ENCODE measurements at places on chromosomes 11 and 22. TPM values are rescaled to one million over a fixed set of nuclear protein-coding genes. Genes with fewer than 3 reads are reported as not detected.

FXYD6 gene
- not detected for total RNA-seq

MYOD1 gene
- 0.15 TPM for total RNA-seq

DNA sequence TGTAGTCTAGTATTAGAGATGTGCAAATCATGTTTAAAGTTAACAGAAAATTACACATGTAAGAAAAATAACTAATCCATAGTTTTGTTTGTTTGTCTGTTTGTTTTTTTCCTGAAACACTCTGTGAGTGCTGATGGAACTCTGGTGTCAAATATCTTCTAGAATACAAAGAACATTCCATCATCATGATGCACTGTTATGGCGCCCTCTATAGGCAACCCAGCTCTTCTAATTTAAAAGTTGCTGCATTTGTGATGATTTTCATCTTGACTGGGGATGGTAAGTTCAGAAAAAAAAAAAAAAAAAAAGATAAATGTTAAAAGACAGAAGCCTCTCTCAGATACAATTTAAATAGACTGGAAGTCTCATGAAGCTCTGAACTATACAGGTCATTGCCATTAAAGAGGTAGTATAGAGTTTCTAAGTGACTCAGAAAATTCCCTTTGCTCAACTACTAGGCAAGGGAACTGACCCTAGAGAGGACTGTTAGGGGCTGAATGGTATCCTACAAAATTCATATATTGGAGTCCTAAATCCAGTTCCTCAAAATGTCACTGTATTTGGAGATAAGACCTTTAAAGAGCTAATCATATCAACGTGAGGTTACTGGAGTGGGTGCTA, 597.2 kb upstream of the ANO3 start:
- DNase-seq = peak; percentile 5

DNA sequence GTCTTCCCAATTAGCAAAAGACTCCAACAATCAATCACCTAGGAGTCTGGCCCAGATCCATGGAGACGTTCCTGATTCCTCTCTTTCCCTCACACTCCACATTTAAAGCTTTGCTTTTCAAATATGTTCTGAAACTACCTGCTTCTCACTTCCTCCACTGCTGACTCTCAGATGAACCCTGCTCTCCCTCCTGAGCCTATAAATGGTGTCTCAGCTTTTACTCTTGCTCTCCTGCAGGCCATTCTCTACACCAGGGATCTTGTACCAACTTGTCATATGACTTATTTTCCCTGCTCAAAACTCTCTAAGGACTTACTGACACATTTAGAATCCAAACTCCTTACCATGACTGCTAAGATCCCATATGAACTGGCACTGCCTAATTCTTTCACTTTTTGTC, 138.4 kb upstream of the DDI1 start:
- no peak for DNase-seq

- no peak for DNase-seq
Observed at GRCh38 chr11:109604481-109605400, 182.8 kb downstream of the C11orf87 start.

DNA sequence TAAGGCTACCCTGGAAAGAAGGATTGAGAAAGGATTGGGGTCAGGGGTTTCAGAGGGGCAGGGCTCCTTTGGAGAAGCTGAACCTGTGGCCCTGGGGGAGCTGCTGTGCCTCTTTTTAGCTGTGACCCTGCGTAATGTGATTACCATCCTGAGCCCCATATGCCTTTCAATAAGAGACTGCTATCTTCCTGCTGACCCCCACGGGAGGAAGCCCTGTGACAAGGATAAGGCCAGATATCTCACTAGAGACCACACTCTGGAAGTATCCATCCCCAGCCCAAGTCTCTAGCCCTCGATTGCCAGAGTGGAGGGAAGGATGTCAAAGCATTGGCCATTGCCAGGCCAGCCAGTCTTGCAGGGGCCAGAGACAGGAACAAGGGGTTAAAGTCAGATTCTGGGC, 4.8 kb upstream of the SLC39A13 start:
- no peak for DNase-seq

- peak; percentile 16 for DNase-seq
Observed at GRCh38 chr11:28903716-28904115, 795.5 kb downstream of the METTL15 start.

DNA sequence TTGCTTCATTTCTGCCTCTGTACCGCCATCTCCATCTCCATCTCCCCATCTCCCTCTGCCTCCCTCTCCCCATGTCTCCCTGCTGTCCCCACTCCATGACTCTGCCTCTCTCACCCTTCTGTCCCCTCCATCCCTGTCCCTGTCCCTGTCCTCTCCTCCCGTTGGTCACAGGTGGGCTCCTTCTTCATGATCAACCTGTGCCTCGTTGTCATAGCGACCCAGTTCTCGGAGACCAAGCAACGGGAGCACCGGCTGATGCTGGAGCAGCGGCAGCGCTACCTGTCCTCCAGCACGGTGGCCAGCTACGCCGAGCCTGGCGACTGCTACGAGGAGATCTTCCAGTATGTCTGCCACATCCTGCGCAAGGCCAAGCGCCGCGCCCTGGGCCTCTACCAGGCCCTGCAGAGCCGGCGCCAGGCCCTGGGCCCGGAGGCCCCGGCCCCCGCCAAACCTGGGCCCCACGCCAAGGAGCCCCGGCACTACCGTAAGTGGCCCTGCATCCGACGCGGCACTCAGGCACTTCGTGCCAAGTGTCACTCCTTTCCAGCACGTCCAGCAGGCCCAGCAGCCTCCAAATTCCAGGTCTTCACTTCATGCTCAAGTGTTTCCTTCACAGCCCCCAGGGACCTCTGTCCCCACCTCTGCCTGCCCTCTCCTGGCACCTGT, 76.0 kb downstream of the CACNA1I start:
- DNase-seq = no peak

DNA sequence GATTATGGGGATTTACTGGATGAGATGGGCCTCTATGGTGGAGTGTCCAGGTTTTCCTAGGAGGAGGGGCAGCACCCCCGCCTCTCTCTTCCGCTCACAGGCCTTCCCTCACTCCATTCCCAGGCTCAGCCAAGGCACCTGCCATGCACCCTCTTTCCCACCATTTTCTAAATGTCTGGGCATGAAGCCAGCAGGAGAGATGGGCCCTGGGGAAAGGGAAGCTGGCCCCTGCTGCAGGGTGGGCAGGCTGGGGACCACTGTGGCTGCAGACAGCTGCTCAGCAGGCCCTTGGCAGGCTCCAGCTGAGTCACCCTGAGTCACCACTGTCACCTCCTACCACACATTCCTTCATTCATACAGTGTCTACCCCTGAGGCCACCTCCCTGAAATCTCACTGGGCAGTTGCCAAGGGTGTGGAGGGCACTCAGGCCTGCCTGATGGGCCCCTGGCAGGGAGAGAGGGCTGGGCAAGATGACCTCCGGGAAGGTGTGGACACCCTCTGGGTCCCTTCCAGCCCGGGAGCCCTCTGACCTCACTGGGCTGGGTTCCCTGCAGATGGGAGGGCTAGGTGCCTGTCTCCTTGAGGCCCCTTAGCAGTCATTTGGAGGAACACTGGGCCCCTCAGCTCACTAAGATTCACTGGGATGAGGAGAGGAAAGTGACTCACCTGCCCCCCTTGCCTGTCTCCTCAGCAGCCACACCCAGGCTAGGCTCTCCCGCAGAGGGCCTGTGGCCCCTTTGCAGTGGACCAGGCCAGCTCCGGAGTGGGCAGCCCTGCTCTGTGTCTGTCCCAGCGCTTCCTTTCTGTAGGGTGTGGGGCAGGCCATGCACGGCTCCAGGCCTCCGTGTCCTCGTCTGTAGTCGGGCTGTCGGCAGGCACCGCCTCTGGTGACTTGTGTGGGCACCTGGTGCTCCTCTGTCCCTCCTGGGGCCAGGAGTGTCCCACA, 7.8 kb downstream of the MYEOV start:
- peak; percentile 89 for DNase-seq

- no peak for DNase-seq
Observed at GRCh38 chr11:79156031-79156430, 284.8 kb downstream of the TENM4 start.

DNA sequence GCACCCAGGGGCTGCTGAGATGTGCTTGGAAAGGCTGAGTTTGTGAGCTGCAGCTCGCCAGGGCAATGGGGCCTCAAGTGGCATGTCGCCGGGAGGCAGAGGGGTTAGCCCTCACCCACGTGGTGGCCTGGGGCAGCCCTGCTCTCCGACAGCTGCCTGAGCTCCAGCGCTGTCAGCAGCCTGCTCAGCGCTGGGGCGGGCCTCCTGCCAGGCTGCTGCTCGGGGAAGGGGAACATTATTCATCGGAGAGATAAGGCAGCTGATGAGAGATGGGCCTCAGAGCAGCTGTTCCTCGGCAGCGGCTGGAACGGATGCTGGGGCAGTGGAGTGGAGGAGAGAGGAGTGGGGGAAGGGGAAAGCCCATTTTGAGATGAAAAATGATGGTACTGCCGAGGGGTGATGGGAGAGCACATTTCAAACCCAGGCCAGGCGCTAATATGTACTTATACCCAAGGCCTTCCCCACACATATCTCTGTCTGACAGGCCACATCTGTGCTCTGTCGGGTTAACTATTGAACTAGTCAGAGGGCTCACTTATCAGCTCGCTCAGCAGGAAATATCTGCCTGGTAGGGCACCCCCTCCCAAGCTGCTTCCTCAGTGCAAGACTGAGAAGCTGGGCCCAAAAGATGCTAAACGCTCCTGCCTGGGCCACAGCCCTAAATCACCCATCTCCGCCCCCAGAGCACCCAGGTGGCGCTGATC, 79.5 kb downstream of the TIMP3 start:
- DNase-seq = no peak

DNA sequence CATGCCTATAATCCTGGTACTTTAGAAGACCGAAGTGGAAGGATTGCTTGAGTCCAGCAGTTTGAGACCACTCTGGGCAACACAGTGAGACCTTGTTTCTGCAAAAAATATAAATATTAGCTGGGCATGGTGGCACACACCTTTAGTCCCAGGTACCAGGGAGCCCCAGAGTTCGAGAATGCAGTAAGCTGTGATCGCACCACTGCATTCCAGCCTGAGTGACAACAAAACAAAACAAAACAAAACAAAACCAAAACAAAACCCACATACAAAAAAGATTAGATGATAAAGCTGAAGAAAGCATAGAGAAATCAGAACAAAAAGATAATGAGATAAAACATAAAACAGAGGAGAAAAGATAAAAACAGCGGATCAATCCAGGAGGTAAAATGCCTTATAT, 62.1 kb downstream of the TCF20 start:
- no peak for DNase-seq

DNA sequence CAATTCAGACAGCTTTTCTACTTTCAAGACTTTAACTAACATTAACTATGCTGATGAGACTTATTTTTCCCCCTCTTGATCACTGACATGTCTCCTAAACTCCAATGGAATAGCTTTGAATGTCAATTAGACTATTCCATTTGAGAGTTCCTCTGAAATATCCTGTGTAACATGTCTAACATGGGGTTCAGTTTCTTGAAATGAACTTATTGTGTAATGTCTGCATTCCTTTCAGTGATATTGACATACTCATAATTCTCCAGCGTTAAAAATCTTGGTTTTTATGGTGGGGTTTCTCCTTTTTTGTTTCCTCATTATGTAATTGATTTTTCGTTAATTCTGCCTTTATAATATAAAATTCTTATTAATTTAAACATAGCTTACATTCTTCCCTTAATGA, 37.7 kb upstream of the SPTBN2 start:
- no peak for DNase-seq

GRCh38 chr11:106344394-106344793, 266.9 kb downstream of the AASDHPPT start:
- no peak for DNase-seq

DNA sequence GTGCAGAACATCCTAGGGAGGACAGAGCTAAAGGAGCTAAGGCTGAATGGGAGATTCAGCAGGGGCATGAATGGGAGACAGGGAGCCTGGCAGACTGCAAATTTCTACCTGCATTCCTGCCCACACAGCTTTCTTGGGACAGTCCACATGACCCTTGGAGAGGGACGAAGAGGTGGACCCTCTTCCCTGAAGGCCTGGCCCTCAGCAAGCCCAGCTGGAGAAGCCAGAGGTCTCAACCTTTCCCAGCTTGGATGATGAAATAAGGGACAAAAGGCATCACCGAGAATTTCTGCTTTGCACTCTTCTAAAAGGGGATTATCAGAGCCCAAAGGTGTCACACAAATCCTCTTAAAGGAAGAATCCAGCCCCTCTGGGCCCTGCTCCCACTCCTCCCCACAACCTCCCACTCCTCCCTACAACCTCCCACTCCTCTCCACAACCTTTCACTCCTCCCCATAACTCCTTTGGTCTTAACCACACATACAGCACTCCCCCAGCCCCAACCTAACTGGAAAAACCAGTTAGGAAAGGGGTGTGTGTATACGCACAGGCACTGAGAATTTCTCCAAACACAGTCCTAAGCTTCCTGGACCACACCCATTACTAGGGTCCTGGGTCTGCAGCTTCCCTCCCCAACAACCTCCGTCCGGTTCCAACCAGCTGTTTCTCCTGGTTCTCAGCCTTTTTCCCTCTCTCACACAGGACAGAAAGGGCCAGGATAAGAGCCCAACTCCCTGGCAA, 38.4 kb downstream of the RPL27A start:
- no peak for DNase-seq

- DNase-seq = no peak
Observed at GRCh38 chr11:18633256-18634139, 644 bp downstream of the SPTY2D1 start.

DNA sequence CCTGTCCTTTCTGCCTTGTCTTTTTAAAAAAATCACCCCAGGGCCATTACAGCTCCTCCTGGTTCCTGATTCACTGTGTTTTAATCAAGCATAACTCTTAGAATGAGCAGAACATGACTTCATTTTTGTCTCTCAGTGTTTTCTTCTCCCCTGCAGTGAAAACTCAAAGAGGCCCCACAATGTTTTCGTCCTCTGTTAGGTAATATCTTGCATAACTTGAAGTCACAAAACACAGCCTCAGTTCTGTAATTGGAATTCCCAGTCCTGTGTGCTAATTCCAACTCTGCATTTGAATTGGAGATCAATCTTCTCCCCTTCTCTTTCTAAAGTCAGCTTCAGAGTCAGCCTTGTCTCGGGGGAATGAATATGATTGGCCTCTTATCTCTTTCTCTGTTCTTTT, 186.5 kb upstream of the NAV2 start:
- no peak for DNase-seq

GRCh38 chr22:29842740-29843139, 4.7 kb upstream of the ASCC2 start:
- DNase-seq = no peak
